ENCODE measurements at places on chromosomes 1 and 21.

GRCh38 chr1:221708987-221709386 lies 32.9 kb downstream of the DUSP10 start:
- DNase-seq: peak; percentile 21

GRCh38 chr1:185874246-185874645 lies 140.1 kb downstream of the HMCN1 start:
- no peak for DNase-seq

GRCh38 chr1:161238039-161238473 lies at the start of gene NR1I3:
TSS of gene NR1I3 (minus strand) at chr1:161238203. CDS start at chr1:161236565, 1,638 bp downstream.
- DNase-seq: no peak

- DNase-seq: no peak
Observed at GRCh38 chr1:247247568-247247967, 8.3 kb upstream of the VN1R5 start.

DNA sequence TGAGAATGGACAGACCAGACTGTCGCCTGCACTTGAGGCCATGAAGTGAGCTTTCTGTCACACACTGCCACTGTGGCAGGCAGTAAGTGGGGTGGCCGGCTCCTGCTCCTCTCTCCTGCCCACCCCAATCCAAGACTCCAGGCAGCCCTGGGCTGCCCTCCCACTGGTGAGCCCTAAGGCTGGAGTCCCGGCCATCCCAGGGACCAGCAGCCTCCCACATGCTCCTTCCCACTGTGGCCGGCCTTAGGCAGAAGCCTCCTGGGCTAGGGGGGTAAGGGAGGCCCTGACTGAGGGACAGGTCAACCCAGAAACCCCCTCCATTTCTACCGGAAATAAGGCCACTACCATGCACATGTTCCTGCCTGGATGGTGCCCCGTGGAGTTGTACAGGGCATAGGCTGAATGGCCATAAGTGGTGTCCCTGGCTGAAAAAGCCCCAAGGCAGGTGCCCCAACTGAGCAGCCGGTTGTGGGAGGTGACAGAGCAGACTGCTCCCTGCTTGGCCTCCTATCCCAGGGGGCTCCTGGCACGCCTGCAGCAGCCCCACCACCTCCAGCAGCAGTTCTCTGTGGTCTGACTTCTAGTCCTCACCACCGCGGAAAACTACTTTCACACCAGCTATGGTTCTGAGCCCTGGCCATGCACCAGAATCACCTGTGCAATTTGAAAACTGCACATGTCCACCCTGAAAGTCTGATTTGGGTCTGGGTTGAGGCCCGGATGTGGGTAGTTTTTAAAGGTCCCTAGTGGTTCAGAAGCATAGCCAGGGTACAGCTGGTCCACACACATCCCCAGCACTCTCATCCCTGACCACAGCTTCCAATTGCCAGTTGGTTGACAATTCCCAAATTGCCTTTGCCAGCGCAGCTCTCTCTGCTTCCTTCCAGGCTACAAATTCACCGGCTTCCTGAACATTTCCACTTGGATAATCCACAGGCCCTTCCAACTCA lies 1.6 kb upstream of the ARTN start:
- no peak for DNase-seq

- no peak for DNase-seq
Observed at GRCh38 chr1:109198043-109198695, 15.5 kb upstream of the SARS1 start.

- no peak for DNase-seq
Observed at GRCh38 chr1:27931759-27932158, 3.0 kb upstream of the SMPDL3B start.

GRCh38 chr1:63268876-63269275 lies 53.5 kb upstream of the FOXD3 start:
- no peak for DNase-seq

GRCh38 chr1:4755864-4756504 lies 101.6 kb downstream of the AJAP1 start:
- no peak for DNase-seq

DNA sequence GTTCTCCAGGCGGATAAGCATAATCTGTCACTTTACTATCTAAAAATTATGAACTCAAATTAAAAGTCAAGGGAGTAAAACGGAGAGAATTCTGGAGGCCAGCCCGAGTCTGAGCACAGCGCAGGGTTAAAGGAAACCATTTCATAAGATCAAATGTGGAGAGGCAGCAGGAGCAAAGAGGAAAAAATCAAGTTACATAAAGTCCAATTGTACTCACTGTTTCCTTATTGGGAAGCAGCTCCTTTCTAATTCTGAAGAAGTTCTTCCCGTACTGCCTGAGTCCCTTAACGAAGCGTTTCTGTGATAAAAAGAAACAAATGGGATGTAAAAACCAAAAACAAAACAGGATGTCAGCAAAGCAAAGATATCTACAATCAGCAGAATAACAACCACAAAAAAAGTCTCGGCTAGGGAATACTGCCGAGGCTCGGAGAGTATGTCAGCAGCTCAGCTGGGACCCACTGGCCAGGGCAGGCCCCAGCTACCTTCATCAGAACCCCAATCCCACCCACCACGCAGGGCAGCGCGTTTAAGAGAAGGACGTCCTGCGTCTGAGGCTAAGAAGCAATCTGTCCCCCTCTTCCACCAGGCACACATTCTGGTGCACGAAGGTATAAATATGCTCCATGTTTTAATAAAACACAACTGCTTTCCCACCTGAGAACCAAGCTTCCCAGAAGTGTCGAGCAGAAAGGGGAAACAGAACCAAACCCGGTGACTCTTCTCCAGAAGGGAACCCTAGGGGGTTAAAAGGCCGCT lies 104.8 kb downstream of the SLC45A1 start:
- no peak for DNase-seq

- no peak for DNase-seq
Observed at GRCh38 chr1:101465941-101466340, 229.1 kb downstream of the S1PR1 start.

GRCh38 chr1:223338811-223339746 lies 24.9 kb downstream of the SUSD4 start:
- DNase-seq: no peak

GRCh38 chr1:93614986-93615581 lies 66.6 kb downstream of the BCAR3 start:
- DNase-seq: no peak

DNA sequence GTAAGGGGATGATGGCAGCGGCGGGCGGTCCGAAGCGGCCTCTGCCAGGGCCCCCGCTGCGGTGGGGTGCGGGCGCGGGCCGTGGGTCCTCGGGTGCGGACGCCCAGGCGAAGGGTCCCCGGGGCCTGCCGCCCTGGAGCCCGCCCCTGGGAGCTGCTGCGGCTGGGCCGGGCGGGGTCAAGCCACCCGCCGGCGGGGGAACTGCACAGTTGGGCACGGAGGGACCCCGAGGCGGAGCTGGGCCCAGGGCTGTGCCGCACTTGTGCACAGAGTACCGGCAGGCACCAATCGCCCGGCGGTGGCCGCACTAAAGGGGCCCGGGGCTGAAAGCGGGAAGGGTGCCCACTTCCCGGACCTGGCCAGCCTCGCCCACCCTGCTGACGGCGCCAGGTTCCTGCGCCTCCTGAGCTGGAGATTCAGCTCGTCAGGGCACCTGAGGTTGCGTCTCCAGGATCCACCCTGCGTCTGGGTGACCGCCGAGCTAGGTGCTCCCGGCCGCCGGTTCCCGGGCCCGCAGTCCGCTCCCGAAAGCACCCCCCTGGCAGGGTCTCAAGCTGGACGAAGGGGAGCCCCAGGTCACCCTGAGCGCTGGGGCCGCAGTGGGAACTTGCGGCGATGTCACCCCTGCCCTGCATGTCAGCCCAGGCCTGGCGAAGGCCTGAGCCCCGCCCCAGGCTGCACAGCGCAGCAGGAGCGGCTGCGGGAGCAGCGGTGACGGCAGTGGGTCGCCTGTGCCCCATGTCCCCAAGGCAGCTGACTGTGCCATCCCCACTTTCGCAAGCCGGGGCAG lies 56.7 kb upstream of the ETV3 start:
- no peak for DNase-seq

DNA sequence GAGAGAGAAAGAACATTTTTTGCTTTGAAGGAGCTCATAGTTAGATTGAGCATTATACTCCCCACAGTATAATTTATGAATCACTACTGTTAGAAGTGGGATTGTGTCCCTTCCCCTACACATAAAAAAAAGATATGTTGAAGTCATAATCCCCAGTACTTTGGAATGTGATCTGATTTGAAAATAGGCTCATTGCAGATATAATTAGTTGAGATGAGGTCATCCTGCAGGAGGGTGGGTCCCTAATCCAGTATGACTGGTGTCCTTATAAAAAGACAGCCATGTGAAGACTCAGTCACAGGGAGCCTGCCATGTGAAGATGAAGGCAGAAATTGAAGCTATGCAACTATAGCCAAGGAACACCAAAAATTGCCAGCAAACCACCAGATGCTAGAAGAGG lies 76.4 kb downstream of the TGFB2 start:
- DNase-seq: no peak

DNA sequence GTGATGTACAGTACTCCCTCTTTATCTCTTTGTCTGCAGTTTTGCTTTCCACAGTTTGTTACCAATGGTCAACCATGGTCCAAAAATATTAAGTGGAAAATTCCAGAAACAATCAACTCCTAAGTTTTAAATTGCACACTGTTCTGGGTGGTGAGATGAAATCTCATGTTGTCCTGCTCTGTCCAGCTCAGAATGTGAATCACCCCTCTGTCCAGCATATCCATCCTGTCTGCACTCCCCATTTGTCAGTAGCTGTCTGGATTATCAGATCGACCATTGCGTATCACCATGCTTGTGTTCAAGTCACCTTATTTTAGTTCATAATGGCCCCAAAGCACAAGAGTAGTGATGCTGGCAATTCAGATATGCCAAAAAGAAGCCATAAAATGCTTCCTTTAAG lies 118.2 kb upstream of the PDE4B start:
- DNase-seq: no peak

DNA sequence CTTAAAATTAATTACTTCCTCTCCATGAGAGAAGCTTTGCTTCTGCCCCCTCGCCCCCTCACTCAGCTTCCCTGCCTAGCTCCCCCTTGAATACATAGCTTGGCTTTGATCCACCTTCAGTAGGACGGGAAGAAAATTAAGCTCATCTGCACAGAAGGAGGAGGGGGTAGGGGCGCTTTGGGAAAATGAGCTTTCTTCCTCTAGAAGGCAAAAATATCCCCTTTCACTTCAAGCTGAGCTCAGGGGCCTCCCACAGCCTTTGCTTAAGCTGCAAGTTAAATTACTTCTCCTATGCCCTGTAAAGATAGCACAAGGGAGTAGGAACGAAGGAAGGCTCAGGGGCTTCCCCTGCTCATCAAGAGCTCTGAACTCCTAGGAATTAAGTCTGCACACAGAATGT lies 65.2 kb upstream of the GOLT1A start:
- no peak for DNase-seq

DNA sequence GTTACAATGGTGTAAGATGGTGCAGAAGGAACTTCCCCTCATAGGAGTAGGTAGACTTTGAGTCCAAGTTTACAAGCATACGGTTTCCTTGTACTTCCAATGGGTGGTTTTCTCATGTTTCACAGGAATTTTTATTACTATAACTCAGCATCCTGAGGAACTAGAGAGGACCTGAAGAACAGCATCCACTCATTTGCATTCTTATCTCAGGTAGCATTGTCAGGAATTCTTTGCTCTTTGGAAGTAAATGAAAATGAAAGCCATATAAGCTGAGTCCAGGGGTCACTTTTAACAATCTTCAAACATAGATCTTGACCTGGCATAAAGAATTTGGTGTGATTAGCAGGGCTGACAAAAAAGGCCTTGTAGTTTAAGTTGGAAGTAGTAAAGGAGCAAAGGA lies 34.4 kb downstream of the CLCA4 start:
- DNase-seq: no peak

- DNase-seq: no peak
Observed at GRCh38 chr1:21468599-21468998, 28.7 kb downstream of the NBPF3 start.

DNA sequence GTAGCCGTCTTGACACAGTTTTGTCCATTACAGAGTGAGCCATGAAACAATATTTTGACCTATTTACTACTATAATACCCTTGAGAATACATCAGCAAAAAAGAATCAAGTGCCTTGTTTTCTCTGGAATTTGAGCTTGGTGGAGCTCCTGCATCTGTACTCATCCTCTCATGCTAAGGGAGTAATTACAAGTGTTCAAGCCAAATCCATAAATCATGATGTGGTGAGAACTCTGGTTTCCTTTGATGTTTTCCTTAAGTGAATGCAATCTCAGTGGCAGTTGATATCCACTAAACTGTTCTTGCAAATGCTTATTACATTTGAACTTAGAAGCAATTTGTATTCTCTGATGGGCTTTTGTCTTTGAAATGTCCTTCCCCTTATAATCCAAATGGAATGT lies 824.6 kb upstream of the TMPRSS15 start:
- no peak for DNase-seq

- no peak for DNase-seq
Observed at GRCh38 chr1:185477638-185478580, 160.9 kb upstream of the IVNS1ABP start.

GRCh38 chr1:87806379-87807094 lies 477.9 kb downstream of the LMO4 start:
- no peak for DNase-seq

DNA sequence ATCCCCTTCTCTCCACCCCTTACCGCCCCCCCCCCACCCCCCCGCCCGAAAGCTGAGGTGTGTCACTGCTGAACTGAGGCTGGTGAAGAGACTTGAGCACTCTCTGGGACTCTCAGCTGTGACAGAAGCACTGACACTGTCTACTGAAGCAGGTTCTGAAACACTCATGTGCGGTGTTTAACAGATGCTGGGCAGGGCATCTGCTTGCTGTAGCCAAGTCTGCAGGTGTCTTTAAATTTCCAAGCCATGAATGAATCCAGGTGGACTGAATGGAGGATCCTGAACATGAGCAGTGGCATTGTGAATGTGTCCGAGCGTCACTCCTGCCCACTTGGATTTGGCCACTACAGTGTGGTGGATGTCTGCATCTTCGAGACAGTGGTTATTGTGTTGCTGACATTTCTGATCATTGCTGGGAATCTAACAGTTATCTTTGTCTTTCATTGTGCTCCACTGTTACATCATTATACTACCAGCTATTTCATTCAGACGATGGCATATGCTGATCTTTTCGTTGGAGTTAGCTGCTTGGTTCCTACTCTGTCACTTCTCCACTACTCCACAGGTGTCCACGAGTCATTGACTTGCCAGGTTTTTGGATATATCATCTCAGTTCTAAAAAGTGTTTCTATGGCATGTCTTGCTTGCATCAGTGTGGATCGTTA lies at the start of gene GPR52:
Gene GPR52, plus strand, starts transcription at position 99 of the 665 bp plus-strand sequence. Its CDS starts 148 bp downstream, at position 247.
- no peak for DNase-seq

- DNase-seq: no peak
Observed at GRCh38 chr1:203172184-203173010, 3.2 kb downstream of the MYBPH start.

- DNase-seq: no peak
Observed at GRCh38 chr1:19036813-19037605, 80.5 kb upstream of the IFFO2 start.

DNA sequence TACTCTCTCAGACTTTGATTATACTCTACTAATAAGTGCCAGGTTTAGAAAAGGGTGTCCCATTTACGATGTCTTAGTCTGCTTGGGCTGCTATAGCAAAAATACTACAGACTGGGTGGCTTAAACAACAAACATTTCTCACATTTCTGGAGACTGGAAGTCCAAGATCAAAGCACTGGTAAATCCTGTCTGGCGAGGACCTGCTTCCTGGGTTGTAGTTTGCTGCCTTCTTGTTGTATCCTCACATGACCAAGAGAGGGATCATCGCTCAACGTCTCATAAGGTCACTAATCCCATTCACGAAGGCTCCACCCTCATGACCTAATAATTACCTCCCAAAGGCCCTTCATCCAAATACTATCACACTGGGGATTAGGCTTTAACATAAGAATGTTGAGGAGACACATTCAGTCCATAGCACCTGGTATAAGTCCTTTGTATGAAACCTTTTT lies 12.0 kb downstream of the PRDX6 start:
- DNase-seq: no peak

GRCh38 chr1:98030483-98030882 lies 109.6 kb upstream of the DPYD start:
- no peak for DNase-seq

- no peak for DNase-seq
Observed at GRCh38 chr1:228143480-228144192, 3.6 kb downstream of the GUK1 start.

Data from activated CD8-positive, alpha-beta memory T cell treated with anti-CD3 and anti-CD28 coated beads for 1 hour (primary cell).